Esophagus squamous epithelium (tissue), 5 donors: ENCODE measurements at places on chromosomes 11 and 22. TPM values are rescaled to one million over a fixed set of nuclear protein-coding genes. Genes with fewer than 3 reads are reported as not detected.

- DNase-seq: no peak
These were observed at the start of gene OR51A7 for GRCh38 chr11:4903484-4903883. OR51A7 (plus strand) TSS chr11:4903783; CDS start chr11:4907370, 3,587 bp downstream.

OR52I2 gene
- total RNA-seq: not detected

DEPDC7 gene
- total RNA-seq: 2.3 TPM

SLC39A13 gene
- total RNA-seq: 12.4 TPM

DNA sequence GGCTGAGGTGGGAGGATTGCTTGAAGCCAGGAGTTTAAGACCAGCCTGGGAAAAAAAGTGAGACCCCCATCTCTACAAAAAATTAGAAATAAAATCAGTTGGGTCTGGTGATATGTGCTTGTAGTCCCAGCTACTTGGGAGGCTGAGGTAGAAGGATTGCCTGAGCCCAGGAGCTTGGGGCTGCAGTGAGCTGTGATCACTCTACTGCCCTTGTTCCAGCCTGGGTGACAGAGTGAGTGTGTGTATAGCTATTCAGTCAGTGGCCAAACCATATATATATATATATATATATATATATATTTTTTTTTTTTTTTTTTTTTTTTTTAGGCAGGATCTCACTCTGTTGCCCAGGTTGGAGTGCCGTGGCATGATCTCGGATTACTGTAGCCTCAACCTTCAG is 24.5 kb downstream of the ADM start:
- DNase-seq: no peak

MPPED2 gene
- total RNA-seq: 0.79 TPM

GRCh38 chr11:73542175-73542574 is 55.7 kb downstream of the FAM168A start:
- no peak for DNase-seq

GRCh38 chr22:43819931-43820640 is 8.0 kb upstream of the EFCAB6 start:
- DNase-seq: no peak

- DNase-seq: no peak
These were observed 12.5 kb upstream of the TP53I11 start for GRCh38 chr11:44963136-44963535.

BIRC3 gene
- 6.9 TPM for total RNA-seq

DNA sequence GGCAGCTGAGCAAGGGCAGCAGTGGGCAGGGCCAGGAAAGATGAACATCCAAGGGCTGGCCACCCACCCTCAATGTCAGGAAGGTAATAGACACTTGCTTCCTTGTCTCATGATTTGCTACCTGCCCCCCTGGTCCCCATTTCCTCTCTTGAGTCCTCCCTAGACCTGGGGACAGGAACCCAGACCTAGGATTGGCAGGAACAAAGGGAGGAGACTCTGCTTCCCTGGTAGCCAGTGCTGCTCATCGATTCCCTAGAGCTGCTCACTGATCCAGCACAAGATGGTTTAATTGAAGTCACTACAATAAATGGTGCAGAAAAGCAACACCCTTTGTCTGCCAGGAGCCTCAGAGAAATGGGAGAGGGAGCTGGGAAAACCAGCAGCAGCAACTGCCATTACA is 67.8 kb upstream of the CHST1 start:
- no peak for DNase-seq

DNA sequence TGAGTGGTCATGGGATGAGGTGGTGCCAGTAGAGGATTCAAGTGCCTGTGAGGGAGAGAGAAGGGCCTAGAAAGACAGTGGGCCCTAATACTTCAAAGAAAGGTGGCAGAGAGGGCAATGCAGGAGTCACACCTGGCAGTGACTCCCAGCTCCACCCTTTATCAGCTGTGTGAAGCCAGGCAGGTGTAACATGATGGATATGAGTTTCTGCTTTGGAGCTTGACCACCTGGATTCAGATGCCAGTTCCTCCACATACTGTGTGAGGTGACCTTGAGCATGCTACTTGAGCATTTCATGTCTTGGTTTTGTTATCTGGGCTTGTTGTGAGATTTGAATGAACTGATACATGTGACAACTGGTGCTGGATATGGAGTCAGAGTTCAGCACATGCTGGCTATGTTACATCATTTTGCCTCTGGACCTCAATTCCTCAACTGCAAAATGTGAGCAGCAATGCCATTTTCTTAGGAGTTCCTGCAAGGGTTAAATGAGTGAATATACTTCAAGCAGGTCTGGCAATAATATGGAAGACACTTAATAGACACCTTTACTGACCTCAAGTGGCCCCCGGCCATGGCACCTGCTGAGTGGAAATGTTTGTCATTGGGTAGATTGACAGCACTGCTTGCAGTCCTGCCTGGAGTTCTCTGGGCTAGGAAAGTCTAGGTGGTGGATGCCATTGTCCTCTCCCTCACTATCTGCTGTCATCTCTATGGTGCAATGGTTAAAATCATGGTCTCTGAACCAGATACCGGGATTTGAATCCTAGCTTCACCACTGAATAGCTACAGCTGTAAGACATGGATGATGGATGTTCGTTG is 83.3 kb downstream of the MICAL2 start:
- no peak for DNase-seq

GRCh38 chr11:69122630-69123431 is 32.9 kb upstream of the SMIM38 start:
- DNase-seq: no peak

DNA sequence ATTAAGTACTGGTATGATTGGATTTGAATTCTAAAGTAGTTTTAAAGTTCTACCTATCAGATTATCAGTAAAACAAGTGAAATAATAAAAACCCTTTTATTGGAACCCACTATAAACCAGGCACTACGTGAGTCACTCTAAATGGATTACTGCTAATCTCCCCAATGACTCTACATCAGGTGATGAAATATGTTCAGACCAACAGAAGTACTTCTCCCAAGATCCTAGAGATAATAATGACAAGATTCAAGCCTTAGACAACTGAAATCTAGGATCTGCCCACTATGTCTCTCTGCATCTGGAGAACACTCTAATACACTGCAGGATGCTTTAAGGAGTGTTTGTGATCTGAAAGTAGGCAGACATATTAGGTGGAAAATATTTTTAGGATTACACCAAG is 652.1 kb upstream of the CHORDC1 start:
- no peak for DNase-seq

KDM4D gene
- total RNA-seq: 0.83 TPM

DNA sequence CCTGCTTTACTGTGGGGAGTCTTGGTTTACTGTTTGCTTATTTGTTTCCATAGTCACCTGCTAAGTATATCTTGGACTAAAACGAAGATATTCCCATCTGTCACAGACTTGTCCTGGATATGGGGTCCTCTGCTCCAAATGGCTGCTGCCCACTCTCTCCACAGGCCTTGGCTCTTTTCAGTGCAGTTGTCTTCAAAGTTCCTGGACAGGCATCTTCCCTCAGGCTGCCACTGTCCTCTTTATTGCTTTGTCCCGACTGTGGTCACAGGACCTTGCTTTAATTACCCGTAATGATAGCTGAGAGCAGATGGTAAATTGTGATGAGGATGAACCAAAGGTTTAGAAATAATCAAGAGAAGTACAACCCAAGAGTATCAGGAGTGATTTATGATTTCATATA is 713.9 kb upstream of the CCDC179 start:
- no peak for DNase-seq

NLRP6 gene
- total RNA-seq: not detected

- no peak for DNase-seq
These were observed 1003.3 kb upstream of the CCDC90B start for GRCh38 chr11:84289381-84289906.

DEUP1 gene
- total RNA-seq: not detected
